HT-29 (cell line): ENCODE measurements at places on chromosomes 5 and 9. TPM values are rescaled to one million over a fixed set of nuclear protein-coding genes. Genes with fewer than 3 reads are reported as not detected.

- no peak for DNase-seq
Observed at GRCh38 chr9:79357616-79358015, 214.1 kb upstream of the TLE4 start.

DNA sequence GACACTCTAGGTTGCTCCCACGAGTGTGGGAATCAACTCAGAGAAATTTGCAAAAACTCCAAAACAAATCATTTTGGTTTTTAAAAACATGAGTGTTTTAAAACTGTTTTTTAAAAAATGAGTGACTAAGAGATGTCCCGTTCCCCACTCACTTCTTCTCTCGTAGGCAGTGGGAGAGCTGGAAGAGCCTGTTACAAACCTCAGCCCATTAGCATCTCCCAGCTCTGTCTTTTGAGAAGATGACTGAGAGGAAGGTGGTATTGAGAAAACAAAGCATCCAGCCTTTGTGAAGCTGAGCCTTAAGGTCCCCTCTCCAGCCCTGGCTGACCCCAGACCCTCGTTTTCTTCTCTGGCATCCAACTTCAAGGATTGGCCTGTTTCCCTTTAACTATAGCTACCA, 4.7 kb upstream of the ANKRD33B start:
- DNase-seq: no peak

DNA sequence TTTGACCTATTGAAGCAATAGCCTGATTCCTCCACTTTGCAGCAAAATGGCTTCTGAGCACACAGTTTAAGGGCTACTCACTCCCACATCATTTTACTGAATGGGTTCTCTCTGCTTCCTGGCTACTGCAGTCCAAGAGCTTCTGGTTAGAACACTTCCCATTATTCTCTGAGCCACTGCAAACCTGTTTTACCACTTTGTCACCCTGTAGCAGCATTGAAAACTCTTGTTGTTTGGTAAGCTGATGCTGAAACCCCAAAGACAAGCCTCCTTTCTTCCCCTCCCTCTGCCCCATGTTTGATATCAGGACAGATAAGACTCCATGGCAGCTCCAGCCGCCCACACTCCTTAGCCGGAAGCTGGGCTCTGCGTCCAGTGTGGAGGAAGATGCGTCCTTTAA, 84.4 kb upstream of the RARS1 start:
- peak; percentile 92 for DNase-seq

TRPM3 gene
- not detected in 2 replicates for total RNA-seq

GPRIN1 gene
- 4.3 and 5.6 TPM in 2 replicates for total RNA-seq

DNA sequence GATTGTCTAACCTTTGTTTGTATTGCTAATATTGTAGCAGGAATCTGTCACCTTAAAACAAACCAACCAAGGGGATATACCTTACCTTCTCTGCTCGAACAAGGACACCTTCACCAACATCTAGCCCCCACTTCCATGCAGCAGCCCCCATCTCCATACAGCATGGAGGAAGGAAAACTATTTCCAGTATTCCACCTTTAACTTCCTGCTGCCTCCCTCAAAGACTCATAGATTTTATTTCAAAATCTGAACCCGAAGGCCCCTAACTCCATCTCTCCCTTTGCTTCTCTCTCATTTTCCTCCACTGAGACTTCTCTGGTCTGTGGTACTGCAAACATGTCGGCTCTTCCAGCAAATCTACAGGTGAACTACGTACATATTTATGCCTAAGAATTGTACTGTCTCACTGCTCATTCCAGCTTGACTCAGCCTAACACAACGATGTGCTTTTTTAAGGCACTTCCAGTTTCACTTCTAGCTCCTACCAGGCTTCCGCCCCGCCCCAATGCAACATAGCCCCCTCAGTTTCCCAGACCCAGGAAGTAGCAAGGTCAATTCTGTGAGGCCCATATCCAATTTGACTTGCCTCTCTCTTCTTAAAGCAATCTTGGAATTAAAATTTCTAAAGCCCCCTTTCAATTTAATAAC, 70.7 kb upstream of the RNF38 start:
- peak; percentile 21 for DNase-seq

BAAT gene
- 0.28 and 0.57 TPM in 2 replicates for total RNA-seq

GRCh38 chr5:153780876-153781705, 257.6 kb downstream of the FAM114A2 start:
- no peak for DNase-seq

DNA sequence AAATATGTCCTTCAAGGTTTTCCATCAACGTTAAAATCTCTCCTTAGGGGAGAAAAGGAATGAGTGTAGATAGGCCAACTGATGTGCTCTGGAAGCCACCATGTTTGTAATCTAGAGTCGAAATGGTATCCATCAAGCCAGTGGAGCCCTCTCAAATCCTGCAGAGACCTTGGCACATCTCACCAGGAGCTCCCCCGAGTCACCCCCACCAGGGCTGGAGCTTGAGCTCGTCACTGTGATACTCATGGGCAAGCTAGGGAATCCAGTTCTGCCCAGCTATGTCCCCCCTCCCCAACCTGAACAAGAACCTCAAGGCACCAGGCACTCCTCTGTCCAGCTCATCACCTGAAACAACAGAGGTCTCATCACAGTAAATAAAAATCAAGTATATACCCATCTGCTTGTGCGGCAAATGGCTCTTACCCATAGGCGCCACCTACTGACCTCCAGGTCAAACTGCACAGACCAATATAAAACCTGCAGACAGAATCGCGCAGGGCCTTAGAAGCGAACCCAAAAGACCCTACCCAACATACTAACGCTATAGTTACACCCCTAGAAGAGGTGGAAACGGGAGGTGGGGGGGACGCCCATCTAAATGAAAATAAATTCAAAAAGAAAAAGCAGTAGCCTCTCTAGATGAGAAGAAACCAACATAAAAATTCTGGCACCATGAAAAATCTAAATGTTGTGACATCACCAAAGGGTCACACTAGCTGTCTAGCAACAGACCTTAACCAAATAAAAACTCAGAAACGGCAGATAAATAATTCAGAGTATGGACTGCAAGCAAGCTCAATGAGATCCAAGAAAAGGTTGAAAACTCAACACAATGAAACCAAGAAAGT, 75.0 kb downstream of the TTC39B start:
- peak; percentile 8 for DNase-seq

OR2S2 gene
- total RNA-seq: not detected in 2 replicates

ADAMTS19 gene
- not detected in 2 replicates for total RNA-seq

GFI1B gene
- total RNA-seq: not detected in 2 replicates

GRCh38 chr9:109107402-109108240, 12.1 kb downstream of the TMEM245 start:
- peak; percentile 70 for DNase-seq

GRCh38 chr9:27162045-27162444, 53.0 kb downstream of the TEK start:
- no peak for DNase-seq

DNA sequence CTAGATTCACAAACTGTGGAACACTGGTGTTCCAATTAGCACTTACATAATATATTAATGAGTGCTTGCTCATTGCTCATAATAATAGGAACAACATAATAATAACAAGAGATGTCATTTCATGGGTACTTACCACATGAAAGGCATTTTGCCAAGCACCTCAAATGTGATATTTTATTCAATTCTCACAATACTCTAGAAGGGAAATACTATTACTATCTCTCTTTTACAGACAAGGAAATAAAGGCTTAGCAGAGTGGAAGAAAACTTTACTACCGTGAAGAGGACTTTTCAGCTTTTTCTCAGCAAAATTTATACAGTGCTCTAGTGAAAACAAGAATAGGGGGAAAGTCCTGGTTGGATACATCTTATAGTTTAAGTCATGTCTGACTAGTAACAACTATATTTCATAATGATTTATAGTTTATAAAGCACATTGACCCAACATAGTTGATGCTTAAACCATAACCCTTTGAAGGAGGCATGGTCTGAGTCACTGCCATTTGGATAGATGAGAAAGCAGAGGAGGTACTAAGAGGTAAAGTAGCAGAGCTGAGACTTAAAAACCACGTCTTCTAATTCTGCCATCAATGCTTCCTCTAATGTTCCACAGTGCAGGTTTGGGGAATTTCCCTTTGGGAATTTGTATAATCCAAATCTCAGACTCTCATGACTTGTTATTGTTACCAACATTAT, 124.7 kb downstream of the CEP120 start:
- DNase-seq: no peak

- DNase-seq: no peak
Observed at GRCh38 chr5:135691044-135691443, 112.3 kb upstream of the CXCL14 start.
